ENCODE measurements at places on chromosomes 16 and 17.

- DNase-seq, result peak; percentile 84
Measured at GRCh38 chr17:51166198-51166986, at the start of gene NME2. Gene NME2 (plus strand): TSS chr17:51166411. CDS start chr17:51166831, 420 bp downstream.

DNA sequence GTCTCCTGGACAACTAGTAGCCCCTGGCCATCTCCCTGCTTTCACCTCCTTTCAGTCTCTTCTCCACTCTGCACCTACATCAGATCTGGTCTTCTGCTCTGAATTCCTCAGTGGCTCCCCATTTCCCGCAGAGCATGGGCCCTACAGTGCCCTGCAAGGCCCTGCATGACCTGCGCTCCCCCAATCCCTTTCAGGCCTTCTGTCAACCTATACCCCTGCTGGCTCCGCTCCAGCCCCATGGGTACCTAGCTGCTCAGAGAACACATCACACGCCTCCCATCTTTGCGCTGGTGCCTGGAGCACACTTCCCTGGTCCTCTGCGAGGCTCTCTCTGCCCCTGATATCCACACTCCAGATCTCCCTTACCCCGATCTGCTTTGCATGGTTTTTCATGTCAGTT is 145.2 kb downstream of the KATNIP start:
- no peak for DNase-seq

DNA sequence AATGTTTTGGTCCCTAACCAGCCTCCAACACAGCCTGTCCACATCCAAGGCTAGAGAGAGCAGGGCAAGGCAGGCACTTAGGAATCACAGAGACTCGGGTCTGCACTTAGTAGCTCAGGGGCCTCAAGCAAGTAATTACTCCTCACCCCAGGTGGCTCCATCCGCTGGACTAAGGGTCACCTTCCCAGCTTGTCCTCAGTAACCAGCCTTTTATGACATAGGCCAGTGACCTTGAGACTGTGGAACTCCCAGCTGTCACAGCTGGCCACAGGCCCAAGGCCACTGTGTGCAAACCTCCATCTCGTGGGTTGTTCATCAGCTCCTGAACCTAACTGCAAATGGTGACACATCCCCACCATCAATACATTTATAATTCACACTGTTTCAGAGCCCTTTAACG is 68.6 kb downstream of the CDYL2 start:
- no peak for DNase-seq

DNA sequence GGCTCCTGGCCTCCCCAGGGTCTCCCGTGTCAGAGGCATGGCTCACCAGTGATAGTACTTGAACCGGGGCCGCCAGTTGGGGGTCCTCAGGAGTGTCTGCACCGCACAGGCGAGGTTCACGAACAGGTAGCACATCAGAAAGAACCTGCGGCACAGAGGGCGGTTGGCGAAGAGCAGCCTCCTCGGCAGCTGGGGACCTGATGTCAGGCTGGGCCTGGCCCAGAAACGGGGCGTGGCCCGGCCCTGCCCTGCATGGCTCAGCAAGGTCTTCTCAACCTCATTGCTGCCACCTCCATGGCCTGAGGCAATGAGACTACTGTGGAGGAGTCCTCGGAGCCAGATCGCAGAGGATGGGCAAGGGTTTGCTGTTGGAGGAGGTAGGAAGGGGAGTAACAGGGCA is 4.1 kb upstream of the LCAT start:
- DNase-seq, result no peak

GRCh38 chr17:72913142-72913682 is 179.3 kb downstream of the SLC39A11 start:
- DNase-seq, result no peak

DNA sequence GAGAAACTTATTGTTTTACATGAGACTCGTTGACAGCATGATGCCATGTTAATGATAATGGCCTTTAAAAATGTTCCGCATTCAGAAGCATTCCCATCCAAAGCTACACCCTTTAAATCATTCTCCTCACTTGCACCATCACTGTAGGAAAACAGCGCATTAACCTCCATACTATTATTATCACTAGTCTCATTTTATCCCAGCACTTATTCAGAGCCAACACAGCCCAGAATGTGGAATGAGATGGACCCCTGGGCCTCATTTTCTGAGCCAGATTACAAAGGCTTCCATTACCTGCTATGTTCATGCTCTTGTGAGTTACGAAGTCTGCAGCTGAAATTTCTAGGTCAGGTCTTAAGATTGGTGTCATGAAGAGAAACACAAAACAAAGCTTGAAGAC is 159.4 kb downstream of the HS3ST3A1 start:
- no peak for DNase-seq

DNA sequence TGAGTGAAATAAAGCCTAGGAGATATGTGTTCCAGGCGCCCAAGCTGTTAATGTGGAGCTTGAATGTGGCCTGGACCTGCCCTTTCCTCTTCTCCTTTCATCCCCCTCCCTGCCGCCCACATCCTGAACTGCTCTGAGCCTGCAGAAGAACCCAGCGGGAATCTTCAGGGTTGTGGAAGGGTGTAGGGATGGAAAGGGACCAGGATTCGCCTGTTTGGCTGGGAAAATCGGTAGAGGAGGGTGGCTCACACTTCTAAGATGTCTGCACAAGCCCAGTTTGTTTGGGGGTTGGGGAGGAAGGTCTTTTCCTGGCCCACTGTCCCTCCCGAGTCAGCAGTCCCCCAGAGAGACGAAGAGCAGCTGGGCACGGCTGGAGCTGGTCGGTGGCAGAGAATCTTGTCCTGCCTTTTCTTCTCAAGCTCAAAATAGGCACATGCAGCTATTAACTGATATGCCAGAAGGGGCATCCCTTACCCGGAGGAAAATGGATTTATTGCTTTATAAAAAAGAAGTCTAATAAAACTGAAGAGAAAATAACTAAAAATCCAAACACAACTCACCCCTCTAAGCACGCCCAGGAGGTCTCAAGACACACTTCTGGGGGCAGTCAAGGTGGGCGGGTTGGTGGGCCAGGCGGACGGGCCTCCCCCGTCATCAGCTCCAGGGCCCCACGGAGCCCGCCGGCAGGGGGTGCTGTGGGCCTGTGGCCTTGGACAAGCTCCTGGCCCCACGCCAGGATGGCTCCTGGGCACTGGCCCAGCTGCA is 11.5 kb upstream of the PITPNA start:
- DNase-seq, result peak; percentile 33

DNA sequence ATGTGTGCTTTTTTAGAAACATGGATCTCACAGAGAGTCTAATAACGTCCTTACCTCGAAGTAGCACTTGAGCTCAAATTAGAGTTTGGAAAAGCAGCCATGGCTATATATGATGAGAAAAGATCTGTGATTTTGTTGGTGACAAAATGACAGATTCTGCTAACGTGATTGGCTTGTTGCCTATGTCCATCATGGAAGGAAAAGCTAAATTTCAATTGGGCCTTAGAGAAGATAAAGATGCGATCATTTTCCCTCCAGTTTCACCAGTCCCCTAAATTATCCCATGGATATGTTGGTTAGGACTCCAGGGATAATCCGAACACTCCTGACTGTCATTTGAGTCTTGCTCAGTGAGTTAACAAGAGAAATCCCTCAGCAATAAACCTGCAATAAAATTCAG is 175.8 kb downstream of the C16orf95 start:
- no peak for DNase-seq

GRCh38 chr17:60155815-60156214 is 6.0 kb downstream of the CA4 start:
- no peak for DNase-seq

GRCh38 chr16:7313170-7313569 is 19.5 kb upstream of the RBFOX1 start:
- DNase-seq, result no peak

DNA sequence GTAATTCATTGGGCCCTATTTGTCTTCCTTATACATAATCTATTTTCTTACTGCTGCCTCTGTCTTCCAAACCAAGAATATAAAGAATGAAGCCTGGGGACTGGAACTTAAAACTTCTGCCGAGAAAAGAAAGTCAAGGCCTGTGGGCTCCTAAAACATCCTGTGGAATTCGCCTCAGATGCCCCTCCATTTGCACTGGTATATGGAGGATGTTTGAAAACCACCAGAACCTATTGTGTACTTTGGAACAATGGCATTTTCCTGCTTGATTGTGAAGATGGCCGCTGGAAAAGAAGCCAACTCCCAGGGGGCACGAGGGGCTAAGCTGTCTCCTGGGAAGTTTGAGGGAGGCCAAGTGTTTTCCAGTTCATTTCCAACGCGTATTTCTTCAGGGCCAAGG is 122.4 kb downstream of the WWOX start:
- no peak for DNase-seq

GRCh38 chr17:44115585-44116415 is 7.6 kb downstream of the HDAC5 start:
- no peak for DNase-seq

DNA sequence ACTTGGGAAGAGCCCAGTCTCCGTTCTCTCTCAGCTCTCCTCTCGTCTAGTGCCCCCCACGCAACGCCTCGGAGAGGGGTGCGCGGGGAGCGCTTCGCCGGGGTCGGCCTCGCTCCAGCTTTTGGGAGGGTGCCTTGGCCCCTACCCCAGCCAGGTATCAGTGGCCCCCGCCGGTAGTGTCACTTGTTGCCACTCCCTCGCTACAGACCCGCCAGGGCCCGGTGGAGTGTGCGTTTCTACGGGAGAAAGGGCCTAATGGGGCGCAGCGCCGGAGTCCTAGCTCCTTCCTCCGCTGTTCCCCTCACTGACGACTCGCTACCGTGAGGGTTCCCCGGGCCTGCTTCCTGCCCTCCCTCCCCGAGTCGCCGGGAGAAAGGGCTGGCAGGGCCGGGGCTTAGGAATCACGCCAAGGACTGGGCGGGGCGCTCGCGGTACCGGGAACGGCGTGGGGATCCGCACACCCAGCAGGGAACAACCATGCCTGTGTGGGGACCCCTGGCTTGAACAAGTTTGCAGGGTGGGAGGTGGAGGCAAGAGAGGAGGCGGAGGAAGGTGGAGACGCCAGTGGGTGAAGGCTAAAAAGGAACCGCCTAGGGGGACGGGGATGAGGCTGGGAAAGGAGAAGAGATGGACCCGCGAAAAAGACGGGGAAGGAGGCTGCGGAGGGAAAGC is 997 bp upstream of the CDH11 start:
- DNase-seq, result no peak

DNA sequence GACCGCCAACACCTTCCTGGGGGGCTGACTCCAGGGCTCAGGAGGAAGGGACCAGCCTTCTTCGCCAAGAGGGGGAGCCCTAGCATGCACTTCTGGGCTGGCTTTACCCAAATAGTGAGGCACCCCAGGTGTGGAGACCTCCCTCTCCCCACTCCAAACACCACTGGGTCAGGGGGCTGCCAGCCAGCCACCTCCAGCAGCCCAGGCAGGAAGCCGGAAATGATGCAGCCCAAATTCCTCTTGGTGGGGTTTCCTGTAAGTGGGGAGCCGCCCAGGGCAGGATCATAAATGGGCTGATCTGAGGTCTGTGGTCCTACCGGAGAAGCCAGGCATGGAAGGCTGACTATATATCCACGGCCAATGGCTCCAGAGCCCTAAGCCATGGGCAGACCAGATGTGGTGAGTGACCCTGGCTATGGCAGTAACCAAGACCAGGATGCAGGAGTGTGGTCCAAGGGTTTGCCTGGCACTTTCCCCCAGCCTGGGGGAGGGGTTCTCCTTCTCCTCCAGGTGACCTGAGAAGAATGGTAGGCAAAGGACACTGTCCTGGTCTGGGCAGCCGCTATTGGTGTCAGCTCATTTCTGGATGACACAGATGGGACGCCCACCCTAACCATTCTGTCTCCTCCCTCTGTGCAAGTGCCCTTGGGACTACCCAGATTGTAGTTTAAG is 4.2 kb downstream of the GIT1 start:
- DNase-seq, result no peak

Data from NCI-H345 (cell line).